ENCODE measurements at places on chromosomes 12 and 14.

DNA sequence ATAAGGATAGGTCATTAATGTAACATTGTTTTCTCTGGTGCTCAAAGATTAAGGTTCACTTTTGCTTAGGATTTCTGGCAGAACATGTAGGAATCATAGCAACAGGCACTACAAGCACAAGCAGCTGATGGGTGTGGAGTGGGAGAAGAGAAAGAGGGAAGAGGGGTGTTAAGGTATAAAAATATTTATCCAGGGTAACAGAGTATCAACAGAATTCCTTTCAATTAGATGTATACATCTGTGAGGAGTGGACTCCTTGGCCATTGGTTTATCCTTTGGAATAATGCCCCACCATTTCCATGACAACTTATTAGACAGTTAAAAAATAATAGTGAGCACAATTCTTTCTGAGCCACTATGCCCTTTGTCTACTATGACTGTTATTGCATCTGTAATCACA lies 388.3 kb upstream of the DDHD1 start:
- no peak for DNase-seq

DNA sequence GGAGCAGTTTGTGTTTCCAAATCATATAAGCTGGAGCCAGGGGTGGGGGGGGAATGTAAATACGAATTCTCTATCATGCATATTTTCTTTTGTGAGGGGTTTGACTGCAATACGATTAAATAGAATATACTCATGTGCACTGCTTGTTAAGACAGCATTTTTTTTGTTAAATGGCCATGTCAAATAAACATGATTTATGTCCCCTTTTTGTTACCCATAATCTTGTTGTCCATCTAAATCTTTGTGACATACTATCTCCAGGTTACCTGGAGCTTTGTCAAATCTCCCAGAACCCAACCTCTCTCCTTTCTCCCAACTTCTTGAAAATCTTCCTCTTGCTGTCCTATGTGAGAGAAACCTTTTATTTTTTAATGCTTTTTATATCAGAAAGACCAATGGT lies 233.1 kb downstream of the SLC25A21 start:
- no peak for DNase-seq

DNA sequence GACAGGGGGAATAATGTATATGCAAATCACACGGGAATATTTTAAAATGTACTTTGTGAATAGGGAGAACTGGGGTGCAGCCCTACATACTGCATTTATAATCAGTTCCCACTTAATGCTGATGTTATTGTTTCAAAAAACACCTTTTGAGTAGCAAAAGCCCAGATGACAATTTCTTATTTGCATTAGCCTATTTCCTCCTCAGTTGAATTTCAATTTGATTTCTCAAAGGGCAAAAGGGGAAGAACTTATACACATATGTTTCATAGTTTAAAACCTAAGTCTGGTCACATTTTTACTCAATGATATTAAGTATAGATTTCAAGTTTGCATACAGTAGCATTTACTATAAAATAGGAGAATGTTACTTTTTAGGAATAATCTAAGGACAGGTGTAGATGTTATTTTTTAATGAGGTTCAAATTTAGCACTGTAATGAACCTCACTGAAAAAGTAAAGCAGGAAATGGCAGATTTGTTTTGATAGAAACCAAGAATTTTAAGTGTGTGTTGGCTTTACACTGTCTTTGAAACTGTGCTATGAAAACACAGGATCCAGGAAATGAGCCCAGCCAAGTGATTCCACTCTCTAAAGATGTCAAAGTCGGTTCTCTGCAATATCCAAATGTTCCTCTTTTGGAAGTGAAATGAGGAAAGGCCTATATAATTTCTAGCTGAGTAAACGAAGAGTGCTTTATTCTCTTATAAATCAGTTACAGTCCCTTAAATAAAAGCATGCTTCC lies 367.4 kb downstream of the BTG1 start:
- DNase-seq, result no peak

DNA sequence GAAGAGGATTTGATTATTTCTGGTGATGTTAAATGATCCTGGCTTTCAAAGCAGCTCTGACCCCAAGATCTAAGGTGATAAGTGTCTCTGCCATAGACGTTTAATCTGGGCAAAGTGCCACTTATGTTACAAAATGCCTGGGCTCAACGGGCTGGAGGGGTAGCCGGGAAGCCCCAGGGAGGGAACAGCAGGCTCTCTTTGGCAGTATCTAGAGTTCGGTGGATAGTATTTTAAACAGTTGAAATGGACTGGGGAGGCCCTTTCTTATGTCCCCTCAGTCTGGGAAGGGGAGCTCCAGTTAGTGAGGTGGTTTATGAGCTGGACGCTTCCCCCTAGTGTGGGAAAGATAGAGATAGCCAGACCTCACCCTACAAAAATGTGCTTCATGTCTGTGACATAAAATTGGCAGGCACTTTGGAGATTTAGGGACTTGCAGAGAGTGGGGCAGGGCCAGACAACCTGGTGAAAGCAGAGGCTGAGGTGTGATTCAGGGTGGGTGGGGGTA lies 5.5 kb upstream of the HOXC11 start:
- no peak for DNase-seq

DNA sequence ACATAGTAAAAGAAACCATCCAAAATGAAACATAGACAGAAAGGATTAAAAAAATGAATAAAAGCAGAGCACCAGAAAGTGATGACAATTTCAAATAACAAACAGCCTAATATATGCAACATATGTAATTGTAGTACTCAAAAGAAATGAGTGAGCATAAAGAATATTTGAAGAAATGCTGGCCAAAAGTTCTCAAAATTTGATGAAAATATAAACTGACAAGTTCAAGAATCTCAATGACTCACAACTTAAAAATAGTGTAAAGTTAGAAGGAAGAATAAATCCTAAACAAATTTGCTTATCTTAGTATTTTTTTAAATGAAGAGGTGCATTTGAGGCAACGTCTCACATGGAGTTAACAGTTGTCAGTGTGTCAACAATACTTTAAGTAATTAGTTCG lies 498.9 kb downstream of the SLC6A15 start:
- no peak for DNase-seq

DNA sequence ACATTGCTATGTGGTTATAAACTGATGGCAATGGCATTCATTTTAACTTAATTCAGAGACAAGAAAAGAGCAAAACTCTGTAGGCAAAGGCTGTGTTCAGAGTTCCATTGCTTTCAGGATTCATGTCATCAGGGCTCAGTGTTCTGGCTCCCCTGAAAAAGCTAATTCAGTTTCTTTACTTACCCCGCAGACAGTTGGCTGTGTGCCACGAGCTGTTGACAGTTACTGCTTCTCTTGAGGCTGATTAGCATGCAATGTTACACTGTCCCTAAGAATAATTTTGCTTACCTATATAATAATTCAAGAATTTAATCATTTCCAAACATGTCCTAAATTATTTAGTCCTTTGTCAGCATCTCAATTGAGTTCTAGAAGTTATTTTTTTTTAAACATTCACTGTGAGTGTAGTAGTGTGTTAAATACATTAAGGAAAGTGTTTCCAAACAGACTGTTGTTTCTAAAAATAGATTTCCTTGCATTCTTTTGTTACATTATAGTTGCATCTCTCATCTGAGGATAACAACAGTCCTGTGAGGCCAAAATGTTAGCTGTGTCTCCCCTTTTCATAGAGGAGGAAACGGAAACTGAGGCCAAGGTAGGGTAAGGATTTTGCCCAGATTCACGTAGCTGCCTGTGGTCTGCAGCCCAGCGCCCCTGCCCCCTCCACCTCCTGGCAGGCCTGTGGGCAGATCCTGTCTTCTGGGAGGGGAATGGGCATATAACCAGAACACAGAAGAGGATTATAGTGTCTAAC lies 98.6 kb downstream of the PELI2 start:
- DNase-seq, result no peak

DNA sequence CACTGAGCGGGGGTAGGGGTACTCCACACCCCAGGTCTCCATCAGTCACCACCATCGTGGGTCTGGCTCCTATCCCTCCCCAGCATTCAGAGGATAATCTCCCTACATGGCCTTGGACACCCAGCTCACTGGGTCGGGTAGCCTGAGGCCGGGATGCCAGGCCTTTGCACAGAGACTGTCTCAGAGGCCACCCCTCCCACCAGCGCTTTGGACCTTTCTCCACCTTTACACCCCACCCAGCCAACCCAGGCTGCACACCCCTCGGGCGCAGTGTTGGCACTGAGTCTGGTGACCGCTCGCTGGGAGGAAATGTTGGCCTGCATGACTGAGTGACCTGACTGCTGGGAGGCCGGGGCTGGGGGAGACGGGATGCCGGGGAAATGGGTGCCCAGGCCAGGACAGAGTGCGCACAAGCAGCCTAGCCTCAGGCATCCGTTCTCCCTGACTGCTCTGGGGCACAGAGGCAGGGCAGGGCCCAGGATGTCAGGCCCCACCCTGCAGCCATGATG lies 10.6 kb upstream of the LBHD2 start:
- no peak for DNase-seq

DNA sequence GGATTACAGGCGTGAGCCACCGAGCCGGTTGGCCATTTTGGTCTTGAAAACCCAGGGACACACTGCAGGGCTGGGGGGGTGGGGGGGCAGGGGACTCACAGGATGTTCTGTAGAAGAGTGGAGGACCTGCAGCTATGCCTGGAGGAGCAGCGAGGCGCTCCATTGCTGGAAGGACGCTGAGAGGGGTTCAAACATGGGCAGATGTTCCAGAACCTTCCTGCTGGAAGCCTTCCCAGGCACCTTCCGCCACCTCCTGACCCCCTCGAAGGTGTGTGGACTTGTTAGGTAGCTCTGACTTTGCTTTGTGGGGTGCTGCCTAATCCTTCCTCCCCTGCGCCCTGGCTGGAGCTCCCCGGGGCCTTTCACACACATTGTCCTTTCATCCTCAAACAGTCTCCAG lies 19.6 kb upstream of the PPP1R13B start:
- no peak for DNase-seq

Measured in stimulated activated CD4-positive, alpha-beta T cell treated with anti-CD3 and anti-CD28 coated beads, Interleukin-4, amount 100 ng/mL, for 48 hours (primary cell).